ENCODE measurements at places on chromosomes 5 and 9. TPM values are rescaled to one million over a fixed set of nuclear protein-coding genes. Genes with fewer than 3 reads are reported as not detected.

Gene HCN1
- total RNA-seq: not detected

GRCh38 chr9:36739373-36740116 lies 166.8 kb downstream of the MELK start:
- DNase-seq: no peak

Gene DOCK2
- 47.7 TPM for total RNA-seq

DNA sequence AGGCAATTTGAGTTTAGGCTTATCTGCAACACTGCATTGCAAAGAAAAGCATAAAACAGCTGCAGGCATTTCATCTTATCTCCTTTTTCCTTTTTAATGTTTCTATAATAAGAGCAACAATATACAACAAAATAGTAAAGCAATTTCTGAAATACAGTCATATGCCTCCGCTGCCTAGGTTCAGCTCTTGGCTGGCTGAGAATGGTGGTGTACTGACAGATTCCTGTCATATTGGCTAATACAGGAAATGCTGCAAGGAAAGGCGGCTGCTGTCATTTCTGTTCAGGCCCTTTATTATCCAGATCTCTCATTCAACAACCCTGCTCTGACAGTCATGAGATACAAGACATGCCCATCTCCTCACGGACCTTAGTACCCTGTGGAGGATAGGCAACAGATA lies 677.0 kb downstream of the TAF11L14 start:
- DNase-seq: no peak

Gene IFNA7
- total RNA-seq: not detected

- no peak for DNase-seq
Measured at GRCh38 chr9:70422371-70423043, 8.1 kb upstream of the KLF9 start.

Gene RGS7BP
- total RNA-seq: not detected

DNA sequence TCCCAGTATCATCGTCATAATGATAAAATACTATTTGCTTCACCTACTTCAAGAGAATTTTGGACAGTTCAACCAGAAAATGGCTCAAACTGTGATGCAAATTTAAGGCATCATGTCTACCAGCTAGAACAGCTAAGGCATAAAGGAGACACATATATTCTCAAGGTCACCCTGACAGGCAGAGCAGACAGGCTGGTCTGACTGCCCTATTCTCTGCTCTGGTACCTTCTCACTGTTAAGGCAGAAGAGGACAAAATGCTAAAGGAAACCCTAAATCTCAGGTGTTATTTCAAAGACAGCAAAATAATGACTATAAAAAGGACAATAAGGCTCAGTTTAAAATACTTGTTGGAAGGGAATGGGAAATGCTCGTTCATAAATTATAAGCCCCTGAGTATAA lies 87.2 kb downstream of the MRPS27 start:
- no peak for DNase-seq

Gene GRAMD2B
- total RNA-seq: 27.9 TPM

DNA sequence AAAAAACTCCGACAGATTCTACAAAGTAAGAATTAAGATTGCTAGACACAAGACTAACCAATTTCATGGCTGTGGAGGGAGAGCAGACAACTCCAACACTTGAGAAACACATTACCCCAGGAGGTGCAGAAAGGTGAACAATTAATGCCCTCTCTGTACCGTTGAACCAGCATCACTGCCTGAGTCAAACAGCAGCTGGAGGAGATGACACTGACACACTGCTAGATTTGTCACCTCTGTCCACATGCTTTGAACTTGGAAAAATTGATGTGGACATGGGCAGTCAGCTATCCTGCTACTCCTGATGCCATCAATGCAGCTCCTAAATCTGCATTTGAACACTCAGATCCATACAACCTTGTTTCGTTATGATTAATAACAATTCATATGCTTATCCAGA lies 51.7 kb downstream of the GPBP1 start:
- no peak for DNase-seq

GRCh38 chr9:136762221-136762691 lies 2.1 kb downstream of the LCN15 start:
- no peak for DNase-seq

- no peak for DNase-seq
Measured at GRCh38 chr5:93421987-93422401, 159.0 kb downstream of the NR2F1-AS1 start.

DNA sequence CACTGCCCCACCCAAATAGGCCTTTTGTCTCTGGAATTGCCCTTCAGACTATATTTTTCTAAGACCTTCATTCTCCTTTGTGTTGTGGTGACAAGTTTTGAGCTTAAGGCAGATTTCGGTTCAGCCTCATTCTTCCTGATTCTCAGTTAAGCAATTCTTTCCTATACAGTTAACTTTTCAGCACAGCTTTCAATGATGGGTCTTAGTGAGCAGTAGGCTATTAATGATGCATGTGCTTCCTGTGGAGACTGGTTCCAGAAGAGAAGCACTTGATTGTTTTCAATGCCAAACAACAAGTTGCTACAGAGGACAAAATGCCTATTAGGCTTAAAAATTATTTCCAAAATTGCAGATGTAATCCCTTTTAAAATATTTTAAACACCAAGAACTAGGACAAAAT lies 47.7 kb upstream of the TLX3 start:
- DNase-seq: no peak

DNA sequence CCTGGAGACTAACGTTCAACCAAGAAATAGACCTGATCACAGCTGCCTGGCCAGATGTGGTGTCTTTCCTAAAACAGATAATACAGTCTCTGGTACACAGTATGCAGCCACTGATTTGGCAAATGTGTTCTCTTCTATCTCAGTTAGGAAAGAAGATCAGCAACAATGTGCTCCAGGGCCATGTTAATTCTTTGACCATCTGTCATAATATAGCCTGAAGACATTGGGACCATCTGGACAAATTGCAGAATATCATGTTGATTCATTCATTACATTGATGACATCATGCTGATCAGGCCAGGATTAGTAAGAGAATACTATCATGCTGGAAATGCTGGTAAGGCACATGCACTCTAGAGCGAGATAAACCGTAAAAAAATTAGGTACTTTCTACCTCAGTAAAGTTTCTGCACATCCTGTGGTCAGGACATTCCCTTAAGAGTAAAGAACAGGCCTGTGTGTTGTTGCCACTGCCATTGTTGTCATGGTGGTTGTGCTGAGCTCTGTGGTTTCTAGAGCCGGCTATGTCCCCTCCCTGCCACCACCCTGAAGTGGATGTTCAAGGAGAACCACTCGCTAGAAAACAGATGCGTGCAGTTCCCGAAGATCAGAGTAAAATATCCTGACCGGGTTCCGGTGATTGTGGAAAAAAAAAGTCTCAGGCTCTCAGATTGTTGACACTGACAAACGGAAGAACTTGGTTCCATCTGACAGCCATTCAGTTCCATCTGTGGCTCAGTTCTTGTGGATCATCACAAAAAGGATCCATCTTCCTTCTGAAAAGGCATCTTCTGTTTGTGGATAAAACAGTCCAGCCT lies 6.4 kb upstream of the JMY start:
- DNase-seq: peak; percentile 69

GRCh38 chr9:3948826-3949556 lies 350.9 kb downstream of the GLIS3 start:
- peak; percentile 79 for DNase-seq

DNA sequence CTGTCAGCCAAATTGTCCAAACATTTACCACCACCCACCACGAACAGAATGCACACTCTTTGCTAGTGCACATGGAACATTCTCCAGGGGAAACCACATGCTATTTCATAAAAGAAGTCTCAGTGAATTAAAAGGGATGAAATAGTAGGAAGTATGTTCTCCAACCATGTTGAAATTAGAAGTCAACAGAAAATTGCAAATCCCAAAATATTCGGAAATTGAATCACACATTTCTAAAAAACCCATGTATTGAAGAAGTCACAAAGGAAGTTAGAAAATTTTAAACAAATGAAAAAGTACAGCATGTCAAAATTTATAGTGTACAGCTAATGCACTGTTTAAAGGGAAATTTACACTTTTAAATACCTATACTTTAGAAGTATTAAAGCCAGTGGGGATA lies 50.8 kb downstream of the TGFBR1 start:
- no peak for DNase-seq

GRCh38 chr5:61252643-61252925 lies 79.5 kb upstream of the ZSWIM6 start:
- no peak for DNase-seq

- peak; percentile 54 for DNase-seq
Measured at GRCh38 chr5:154190595-154191304, at the start of gene GALNT10. Gene GALNT10, plus strand, starts transcription at chr5:154190733. Its CDS starts 134 bp downstream, at chr5:154190867.

Gene PTGR1
- 111 TPM for total RNA-seq

Gene FABP6
- total RNA-seq: 1.0 TPM

- DNase-seq: no peak
Measured at GRCh38 chr5:127031863-127032232, 1.5 kb upstream of the MARCHF3 start.

DNA sequence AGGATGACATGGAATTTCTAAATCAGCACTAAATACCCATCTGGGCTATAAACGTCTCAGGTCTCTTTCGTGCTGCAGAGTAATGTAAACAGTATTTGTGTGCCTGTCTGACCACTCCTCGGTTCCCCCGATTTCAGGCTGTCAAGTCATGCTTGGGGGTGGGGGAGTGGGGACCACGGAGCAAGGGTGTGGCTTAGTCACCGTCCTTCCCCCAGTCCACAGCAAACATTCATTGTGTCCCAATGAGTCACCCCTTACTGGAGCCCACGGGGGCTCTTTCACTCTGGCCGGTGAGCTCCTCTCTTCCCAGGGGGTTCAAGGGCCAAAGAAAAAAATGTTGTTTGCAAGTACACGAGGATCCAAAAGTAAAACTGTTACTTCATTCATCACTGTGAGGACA lies 72.4 kb upstream of the ICE1 start:
- peak; percentile 88 for DNase-seq

Gene MARVELD2
- 5.7 TPM for total RNA-seq

DNA sequence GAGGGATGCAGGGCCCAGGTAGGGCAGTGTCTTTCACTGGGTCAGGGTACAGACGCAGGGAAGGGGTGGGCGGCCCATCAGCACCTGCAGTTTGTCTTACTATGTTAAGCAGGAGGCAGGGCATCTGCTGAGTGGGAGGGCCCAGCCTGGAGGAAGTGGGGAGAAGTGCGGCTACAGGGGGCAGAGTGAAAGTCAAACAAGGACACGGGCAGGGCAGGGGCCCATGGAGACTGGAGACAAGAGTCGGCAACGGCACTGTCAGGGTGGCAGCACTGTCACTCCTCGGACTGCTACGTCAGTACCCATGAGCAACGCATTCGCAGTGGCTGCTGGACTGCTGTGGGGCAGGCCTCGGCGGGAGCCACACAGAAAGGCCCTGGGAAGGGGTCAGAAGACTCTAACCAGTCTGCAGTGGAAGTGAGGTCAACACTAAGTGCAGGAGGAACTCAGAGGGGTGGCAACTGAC lies 19.7 kb downstream of the CAMSAP1 start:
- no peak for DNase-seq

- no peak for DNase-seq
Measured at GRCh38 chr5:180180421-180180820, 28.6 kb downstream of the RASGEF1C start.

- DNase-seq: peak; percentile 59
Measured at GRCh38 chr5:56126487-56127179, 106.5 kb downstream of the ANKRD55 start.

Gene GABBR2
- total RNA-seq: not detected

Gene PCA3
- not detected for total RNA-seq

- no peak for DNase-seq
Measured at GRCh38 chr5:423233-423565, 19.8 kb upstream of the EXOC3 start.

Gene AQP7
- 0.17 TPM for total RNA-seq

- no peak for DNase-seq
Measured at GRCh38 chr9:34928921-34929320, 29.2 kb upstream of the PHF24 start.

DNA sequence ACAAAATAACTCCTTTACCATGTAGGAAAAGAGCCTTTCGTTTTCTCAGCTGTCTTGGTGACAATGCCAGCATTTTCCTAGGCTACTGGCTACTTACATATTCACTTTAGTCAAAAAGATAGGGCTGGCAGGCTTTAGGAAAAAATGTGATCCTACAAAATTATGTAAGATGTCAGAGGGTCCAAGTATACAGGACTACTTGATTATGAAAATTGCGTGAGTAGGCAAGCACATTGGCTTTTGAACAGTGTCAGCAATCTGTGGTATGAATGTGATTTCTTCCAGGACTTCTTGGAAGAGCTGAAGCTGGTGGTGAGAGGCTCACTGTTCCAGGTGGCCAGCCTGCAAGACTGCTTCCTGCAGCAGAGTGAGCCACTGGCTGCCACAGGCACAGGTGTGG lies 22.8 kb downstream of the THBS4 start:
- no peak for DNase-seq

DNA sequence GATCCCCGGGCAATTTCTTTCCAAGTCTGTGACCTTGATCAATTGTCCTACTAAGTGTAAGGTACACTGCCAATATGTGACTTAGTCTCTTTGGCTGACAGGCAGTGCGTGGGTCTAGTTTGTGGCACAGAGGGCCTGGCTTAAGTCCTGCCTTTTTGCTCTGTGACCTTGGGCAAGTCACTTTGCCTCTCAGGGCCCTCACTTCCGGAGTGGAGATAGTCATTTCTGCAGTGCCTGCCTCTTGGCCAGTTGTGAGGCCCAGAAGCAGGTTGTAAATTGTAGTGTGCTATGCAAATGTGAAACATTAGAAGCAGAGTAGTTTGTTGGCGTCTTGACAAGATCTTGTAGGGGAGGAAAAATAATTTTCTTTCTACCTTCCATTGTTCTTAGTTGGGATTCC lies 39.0 kb downstream of the KIF4B start:
- DNase-seq: no peak

Gene C5orf34
- 12.6 TPM for total RNA-seq

Gene PDZD2
- 7.1 TPM for total RNA-seq

DNA sequence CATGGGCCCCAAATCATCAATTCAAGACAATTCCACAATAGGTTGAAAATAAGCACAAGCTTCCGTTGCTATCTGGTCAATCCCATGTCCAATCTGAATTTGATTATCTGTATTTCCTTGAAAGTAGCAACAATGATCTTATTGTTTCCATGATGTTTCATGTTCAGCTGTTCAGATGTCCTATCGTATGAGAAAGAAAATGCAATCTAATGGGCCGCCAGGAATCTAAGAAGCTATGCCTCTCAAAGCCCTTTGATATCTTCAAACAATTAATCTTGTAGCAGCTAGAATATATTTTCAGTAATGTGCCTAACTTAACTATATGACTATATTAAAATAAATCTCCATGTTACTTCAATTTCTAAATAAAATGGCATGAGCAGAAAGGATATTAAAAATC lies 32.1 kb upstream of the ALDOB start:
- DNase-seq: no peak

Gene SLC4A9
- total RNA-seq: not detected

Gene SRD5A1
- 53.5 TPM for total RNA-seq

Gene ECSCR
- total RNA-seq: 1.5 TPM

Gene TIGD6
- 6.3 TPM for total RNA-seq

- no peak for DNase-seq
Measured at GRCh38 chr5:160274483-160274931, 37.9 kb downstream of the CCNJL start.

DNA sequence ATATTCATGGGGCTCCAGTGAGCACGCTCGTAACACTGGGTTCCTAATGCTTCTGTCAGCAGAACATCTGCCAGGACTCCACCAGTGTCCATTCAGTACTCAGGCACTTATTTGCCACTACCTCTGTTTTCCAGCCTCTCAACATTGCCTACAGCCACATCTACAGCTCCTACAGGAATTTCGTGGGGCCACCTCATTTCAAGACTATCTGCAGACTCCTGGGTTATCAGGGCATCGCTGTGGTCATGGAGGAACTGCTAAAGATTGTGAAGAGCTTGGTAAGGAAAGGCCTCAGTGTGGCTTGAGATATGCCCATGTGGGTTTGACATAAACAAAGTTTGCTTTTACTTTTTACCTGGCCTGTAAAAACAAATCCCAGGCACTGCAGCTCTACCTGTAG lies 92.9 kb downstream of the CYFIP2 start:
- peak; percentile 35 for DNase-seq

All from M059J (cell line).